ENCODE measurements at places on chromosomes 11 and 22. TPM values are rescaled to one million over a fixed set of nuclear protein-coding genes. Genes with fewer than 3 reads are reported as not detected.
A peak's percentile ranks its signal among the peaks of the same experiment; 100 is the strongest.

- no peaks in the 10 kb centered on the region for H3K4me1 ChIP-seq
- no peak overlapping the region for H3K27ac ChIP-seq
- DNase-seq: no peak
- no peaks in the 10 kb centered on the region for H3K27me3 ChIP-seq
- no peak overlapping the region for H3K4me3 ChIP-seq
These were observed 23.5 kb downstream of the OR8B12 start for GRCh38 chr11:124519850-124520549.

The ALG8 gene
- total RNA-seq: 52.0 TPM

The LAYN gene
- 62.1 TPM for total RNA-seq

The CCDC73 gene
- total RNA-seq: 0.15 TPM

DNA sequence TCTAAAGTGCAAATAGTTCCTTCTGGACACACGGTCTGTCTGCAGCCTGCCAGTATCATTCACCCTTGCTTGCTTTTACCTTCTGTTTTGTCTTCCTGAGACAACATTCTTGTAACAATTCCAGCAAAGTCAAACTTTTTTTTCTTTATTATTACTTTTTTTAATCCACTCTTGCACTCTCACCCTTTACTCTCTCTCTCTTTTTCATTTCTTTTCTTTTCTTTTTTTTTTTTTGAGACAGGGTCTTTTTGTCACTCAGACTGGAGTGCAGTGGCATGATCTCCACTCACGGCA is 53.7 kb downstream of the MCHR1 start:
- no peaks in the 10 kb centered on the region for H3K27me3 ChIP-seq
- peaks cover 76% of the 10 kb centered on the region for H3K4me1 ChIP-seq
- no peak overlapping the region for H3K4me3 ChIP-seq
- H3K36me3 ChIP-seq: no peaks in the 10 kb centered on the region
- DNase-seq: no peak

GRCh38 chr11:117731722-117732290 is 65.2 kb downstream of the DSCAML1 start:
- no peak overlapping the region for H3K4me3 ChIP-seq
- no peaks in the 10 kb centered on the region for H3K4me1 ChIP-seq
- H3K27ac ChIP-seq: no peak overlapping the region
- no peaks in the 10 kb centered on the region for H3K36me3 ChIP-seq
- DNase-seq: no peak

The RIBC2 gene
- total RNA-seq: not detected

GRCh38 chr11:2134022-2135010 is 4.9 kb downstream of the IGF2 start:
- no peaks in the 10 kb centered on the region for H3K36me3 ChIP-seq
- peaks cover 11% of the 10 kb centered on the region for H3K4me1 ChIP-seq
- no peak overlapping the region for H3K27ac ChIP-seq

DNA sequence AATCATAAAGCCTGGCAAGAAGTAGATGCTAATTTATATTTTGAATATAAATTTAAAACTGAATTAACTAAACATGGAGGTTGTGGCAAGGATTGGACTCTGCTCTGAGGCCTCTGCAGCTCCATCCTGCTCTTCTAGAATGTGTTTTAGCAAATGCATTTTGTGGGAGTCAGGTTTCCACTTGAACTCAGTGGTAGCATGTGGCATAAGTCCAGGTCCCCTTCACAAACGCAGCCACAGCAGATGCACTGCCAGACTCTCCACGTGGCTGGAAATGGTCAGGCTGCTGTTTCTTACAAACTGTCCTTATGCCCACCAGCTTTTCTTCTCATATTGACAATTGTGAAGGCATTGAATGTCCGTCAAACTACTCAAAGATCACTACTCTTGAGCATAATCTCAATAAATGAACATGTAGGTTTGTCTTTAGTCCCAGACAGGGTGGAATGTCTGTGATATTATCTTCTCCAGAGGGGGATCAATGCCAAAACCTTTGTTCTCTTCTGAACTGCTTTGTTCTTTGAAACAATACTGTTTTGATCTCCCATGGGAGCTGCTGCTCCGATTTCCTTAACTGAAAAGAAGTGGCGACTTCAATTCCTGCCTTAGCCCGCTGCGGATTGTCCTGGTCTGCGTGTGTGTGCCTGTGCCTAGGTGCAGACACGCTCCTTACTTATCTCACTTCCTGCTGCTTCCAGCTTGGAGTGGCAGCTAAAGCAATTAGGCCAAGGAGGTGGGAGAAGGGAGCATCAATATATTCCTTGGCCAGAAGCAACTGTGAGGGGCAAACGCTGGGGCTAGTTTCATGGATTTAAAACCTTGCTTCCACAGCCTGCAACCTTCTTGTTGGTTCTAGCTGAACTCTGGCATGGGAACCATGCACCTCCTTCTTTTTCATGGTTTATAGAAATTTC is 24.2 kb downstream of the EIF4G2 start:
- no peak overlapping the region for H3K27ac ChIP-seq
- peak; percentile 77 for DNase-seq
- H3K4me1 ChIP-seq: no peaks in the 10 kb centered on the region
- H3K36me3 ChIP-seq: no peaks in the 10 kb centered on the region

The TTC9C gene
- 21.3 TPM for total RNA-seq

- peaks cover 21% of the 10 kb centered on the region for H3K4me1 ChIP-seq
- DNase-seq: no peak
- H3K36me3 ChIP-seq: no peaks in the 10 kb centered on the region
- H3K4me3 ChIP-seq: no peak overlapping the region
These were observed 158.3 kb upstream of the MTMR2 start for GRCh38 chr11:96082002-96082899.

The SCN2B gene
- total RNA-seq: 0.13 TPM

- no peak overlapping the region for H3K27ac ChIP-seq
- H3K27me3 ChIP-seq: no peaks in the 10 kb centered on the region
- no peak for DNase-seq
These were observed 108.2 kb upstream of the CRYBB3 start for GRCh38 chr22:25091458-25091857.

- H3K36me3 ChIP-seq: no peaks in the 10 kb centered on the region
- H3K4me1 ChIP-seq: peaks cover 6% of the 10 kb centered on the region
- H3K27ac ChIP-seq: no peak overlapping the region
- H3K4me3 ChIP-seq: no peak overlapping the region
These were observed 5.4 kb upstream of the HDHD5 start for GRCh38 chr22:17164392-17165024.

- no peaks in the 10 kb centered on the region for H3K36me3 ChIP-seq
- H3K27ac ChIP-seq: no peak overlapping the region
- DNase-seq: no peak
- no peak overlapping the region for H3K4me3 ChIP-seq
- H3K4me1 ChIP-seq: no peaks in the 10 kb centered on the region
These were observed 3.4 kb downstream of the OR9Q2 start for GRCh38 chr11:58192229-58192628.

DNA sequence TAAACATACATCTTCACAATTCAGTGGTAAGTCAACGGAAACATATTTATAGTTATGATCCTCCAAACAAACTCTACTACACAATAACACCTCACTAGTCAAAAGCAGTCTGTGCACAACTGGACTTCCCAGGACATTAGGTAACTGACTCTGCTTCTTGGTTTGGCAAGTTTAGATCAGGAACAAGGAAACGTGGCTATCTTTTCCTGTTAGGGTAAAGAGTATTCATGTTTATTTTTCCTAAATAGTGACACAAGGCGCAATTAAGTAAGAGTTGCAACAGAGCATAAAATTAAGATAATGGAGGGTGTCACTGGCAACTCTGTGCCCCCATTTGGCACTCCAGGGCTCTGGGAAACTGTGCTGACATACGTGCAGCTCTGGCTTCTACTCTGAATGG is 70.2 kb upstream of the TP53AIP1 start:
- H3K4me3 ChIP-seq: no peak overlapping the region
- H3K4me1 ChIP-seq: no peaks in the 10 kb centered on the region
- no peak for DNase-seq
- no peak overlapping the region for H3K27ac ChIP-seq
- no peaks in the 10 kb centered on the region for H3K36me3 ChIP-seq

- H3K36me3 ChIP-seq: no peaks in the 10 kb centered on the region
- H3K27me3 ChIP-seq: no peaks in the 10 kb centered on the region
- no peaks in the 10 kb centered on the region for H3K4me1 ChIP-seq
- no peak overlapping the region for H3K4me3 ChIP-seq
These were observed 438.1 kb downstream of the SOX6 start for GRCh38 chr11:15918212-15918611.

- H3K27me3 ChIP-seq: no peaks in the 10 kb centered on the region
- H3K4me3 ChIP-seq: no peak overlapping the region
- peak overlapping the region; percentile 16 for H3K27ac ChIP-seq
- no peaks in the 10 kb centered on the region for H3K36me3 ChIP-seq
- DNase-seq: peak; percentile 18
These were observed 85.5 kb upstream of the B3GAT1 start for GRCh38 chr11:134497586-134497985.

- H3K4me1 ChIP-seq: peaks cover 5% of the 10 kb centered on the region
- no peaks in the 10 kb centered on the region for H3K36me3 ChIP-seq
- H3K4me3 ChIP-seq: no peak overlapping the region
- H3K27ac ChIP-seq: no peak overlapping the region
- no peaks in the 10 kb centered on the region for H3K27me3 ChIP-seq
These were observed 157.6 kb downstream of the LDLRAD3 start for GRCh38 chr11:36101466-36101865.

The DSCAML1 gene
- total RNA-seq: 1.8 TPM

- no peaks in the 10 kb centered on the region for H3K36me3 ChIP-seq
- no peaks in the 10 kb centered on the region for H3K27me3 ChIP-seq
- peak; percentile 78 for DNase-seq
- H3K4me1 ChIP-seq: peaks cover 13% of the 10 kb centered on the region
- H3K4me3 ChIP-seq: no peak overlapping the region
These were observed 243.9 kb upstream of the SYN3 start for GRCh38 chr22:33302049-33302545.

The ZBTB44 gene
- 85.9 TPM for total RNA-seq

DNA sequence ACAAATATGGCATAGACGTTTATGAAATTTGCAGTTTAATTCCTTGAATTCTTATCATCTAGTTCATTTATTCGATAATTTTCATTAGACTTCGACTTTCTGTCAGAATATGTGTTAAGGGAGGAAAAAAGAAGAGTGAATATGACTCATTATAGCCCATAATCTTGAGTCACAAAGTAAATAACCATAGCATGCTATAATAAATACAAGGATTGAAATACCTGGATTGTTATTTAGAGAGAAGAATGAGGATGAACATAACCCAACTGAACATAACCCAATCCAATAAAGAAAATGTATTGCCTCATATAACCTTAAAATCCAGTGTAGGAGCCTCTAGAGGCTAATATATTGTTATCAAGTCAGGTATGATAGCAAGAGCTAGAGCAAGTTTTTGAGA is 1858.3 kb upstream of the RAG2 start:
- no peak for DNase-seq
- H3K27me3 ChIP-seq: no peaks in the 10 kb centered on the region
- no peaks in the 10 kb centered on the region for H3K36me3 ChIP-seq
- H3K4me1 ChIP-seq: no peaks in the 10 kb centered on the region
- H3K27ac ChIP-seq: no peak overlapping the region

DNA sequence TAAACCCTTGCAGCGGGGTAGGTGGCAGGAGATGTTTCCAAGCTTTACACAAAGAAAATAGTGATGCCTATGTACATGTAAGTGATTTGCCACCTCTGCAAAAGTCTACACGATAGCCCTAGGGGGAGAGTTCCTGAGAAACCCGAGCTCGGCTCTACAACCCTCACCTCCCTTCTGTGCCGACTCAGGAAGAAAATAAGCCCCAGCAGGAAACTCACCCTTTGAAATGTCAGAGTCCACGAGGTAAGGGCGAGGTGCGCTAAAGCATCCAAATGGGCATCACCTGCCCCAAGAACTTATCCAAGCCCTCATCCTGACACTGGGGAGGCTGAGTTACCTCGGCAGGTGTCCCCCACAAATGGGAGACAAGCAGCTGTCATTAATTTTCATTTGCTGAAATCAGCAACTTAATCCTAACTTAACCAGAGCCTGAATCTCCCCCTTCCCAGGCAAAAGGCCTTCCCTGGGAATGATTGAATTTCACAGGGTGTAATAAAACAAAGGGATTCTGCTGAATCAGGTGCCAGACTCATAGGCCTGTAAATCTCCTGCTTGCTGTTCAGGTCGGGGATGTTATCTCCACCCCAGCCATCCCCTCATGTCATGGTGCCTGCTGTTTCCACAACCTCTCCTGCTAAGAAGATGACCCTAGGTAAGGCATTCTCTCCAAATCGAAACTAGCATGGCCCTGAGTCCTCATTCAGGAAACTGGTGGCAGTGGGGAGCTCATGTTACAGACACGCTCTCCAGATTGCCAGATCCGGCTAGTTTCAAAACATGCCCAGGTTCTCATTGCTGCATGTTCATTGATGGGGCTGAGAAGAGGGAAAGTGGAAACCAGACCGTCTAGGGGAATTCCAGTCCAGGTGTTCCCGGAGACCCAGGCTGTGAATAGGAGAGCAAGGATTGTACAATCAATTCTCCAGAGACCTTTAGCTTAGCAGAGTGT is 105.3 kb upstream of the KIRREL3 start:
- H3K27ac ChIP-seq: no peak overlapping the region
- H3K36me3 ChIP-seq: no peaks in the 10 kb centered on the region
- H3K4me3 ChIP-seq: no peak overlapping the region
- H3K27me3 ChIP-seq: no peaks in the 10 kb centered on the region
- no peaks in the 10 kb centered on the region for H3K4me1 ChIP-seq
- DNase-seq: peak; percentile 17

- H3K27me3 ChIP-seq: no peaks in the 10 kb centered on the region
- H3K27ac ChIP-seq: no peak overlapping the region
- no peak overlapping the region for H3K4me3 ChIP-seq
- H3K36me3 ChIP-seq: no peaks in the 10 kb centered on the region
These were observed 127.8 kb upstream of the ANO3 start for GRCh38 chr11:26204101-26204500.

The UBQLN3 gene
- total RNA-seq: 1.6 TPM

DNA sequence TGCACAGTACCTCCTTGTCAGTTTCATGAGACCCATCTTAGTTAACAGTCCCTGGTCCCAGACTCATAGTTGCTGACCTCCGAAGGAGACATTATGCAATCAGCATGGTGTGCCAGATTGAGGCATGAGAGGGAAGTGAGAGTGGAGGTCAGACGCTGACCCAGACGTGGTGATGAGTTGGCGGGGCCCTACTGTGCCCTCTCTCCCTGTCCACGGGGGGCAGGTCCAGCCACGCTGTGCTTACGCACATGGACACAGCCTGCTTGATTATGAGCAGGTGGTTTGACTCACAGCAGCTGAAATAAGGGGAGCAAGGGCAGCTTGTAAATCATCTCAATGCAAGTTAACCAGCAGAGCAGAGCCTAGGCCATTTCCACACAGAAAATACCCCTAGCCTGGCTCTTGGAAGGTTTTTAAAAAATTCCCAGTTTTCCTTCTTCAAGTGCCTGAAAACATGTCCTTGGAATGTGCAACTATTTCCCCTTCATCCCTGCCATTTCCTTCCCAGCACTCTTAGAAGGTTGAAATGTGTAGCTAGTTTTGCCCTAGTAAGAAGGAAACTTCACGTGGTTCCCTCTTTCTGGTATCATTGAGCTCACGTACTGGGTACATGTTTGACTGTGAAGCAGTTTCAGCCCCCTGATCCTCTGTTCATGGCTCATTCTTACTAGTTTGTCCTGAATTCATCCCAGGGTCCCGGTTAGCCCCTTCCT is 122.6 kb upstream of the SORL1-AS1 start:
- H3K27ac ChIP-seq: peak overlapping the region; percentile 43
- no peak overlapping the region for H3K4me3 ChIP-seq
- H3K4me1 ChIP-seq: peaks cover 30% of the 10 kb centered on the region
- DNase-seq: peak; percentile 22
- no peaks in the 10 kb centered on the region for H3K27me3 ChIP-seq
- no peaks in the 10 kb centered on the region for H3K36me3 ChIP-seq

GRCh38 chr22:31588970-31589675 is 72.9 kb downstream of the PISD start:
- no peaks in the 10 kb centered on the region for H3K27me3 ChIP-seq
- H3K27ac ChIP-seq: no peak overlapping the region
- H3K36me3 ChIP-seq: no peaks in the 10 kb centered on the region
- no peak overlapping the region for H3K4me3 ChIP-seq
- DNase-seq: no peak
- no peaks in the 10 kb centered on the region for H3K4me1 ChIP-seq

Measured in thyroid gland (tissue), 4 donors.